ENCODE measurements at places on chromosomes 5 and 9.
A peak's percentile ranks its signal among the peaks of the same experiment; 100 is the strongest.

GRCh38 chr5:94028001-94028400 is 286.6 kb upstream of the POU5F2 start:
- DNase-seq, result no peak

GRCh38 chr5:156411185-156411613 is 84.2 kb downstream of the SGCD start:
- no peak for DNase-seq

GRCh38 chr5:151585970-151586369 is 5.2 kb downstream of the FAT2 start:
- no peak for DNase-seq

- DNase-seq, result no peak
Measured at GRCh38 chr5:4095918-4096630, 500.4 kb downstream of the IRX1 start.

DNA sequence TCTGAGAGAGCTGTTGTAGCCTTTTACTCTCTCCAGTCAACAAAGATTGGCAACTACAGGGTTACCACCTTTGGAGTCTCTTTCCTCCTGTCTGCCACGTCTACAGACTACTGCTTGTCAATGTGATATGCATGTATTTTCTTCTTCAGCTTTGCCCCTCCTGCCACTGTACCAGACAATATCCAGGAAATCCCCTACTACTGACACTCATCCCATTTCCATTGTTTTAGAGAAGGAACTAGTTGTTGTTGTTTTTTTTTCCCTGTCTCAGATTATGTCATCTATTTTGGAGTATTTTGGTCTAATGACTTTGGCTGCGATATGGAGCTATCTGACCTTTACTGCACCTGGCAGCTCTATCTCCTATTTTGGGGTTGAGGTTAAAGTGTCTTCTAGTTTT is 50.1 kb upstream of the MACIR start:
- DNase-seq, result no peak

- no peak for DNase-seq
Measured at GRCh38 chr5:58025809-58026208, 434.1 kb downstream of the PLK2 start.

DNA sequence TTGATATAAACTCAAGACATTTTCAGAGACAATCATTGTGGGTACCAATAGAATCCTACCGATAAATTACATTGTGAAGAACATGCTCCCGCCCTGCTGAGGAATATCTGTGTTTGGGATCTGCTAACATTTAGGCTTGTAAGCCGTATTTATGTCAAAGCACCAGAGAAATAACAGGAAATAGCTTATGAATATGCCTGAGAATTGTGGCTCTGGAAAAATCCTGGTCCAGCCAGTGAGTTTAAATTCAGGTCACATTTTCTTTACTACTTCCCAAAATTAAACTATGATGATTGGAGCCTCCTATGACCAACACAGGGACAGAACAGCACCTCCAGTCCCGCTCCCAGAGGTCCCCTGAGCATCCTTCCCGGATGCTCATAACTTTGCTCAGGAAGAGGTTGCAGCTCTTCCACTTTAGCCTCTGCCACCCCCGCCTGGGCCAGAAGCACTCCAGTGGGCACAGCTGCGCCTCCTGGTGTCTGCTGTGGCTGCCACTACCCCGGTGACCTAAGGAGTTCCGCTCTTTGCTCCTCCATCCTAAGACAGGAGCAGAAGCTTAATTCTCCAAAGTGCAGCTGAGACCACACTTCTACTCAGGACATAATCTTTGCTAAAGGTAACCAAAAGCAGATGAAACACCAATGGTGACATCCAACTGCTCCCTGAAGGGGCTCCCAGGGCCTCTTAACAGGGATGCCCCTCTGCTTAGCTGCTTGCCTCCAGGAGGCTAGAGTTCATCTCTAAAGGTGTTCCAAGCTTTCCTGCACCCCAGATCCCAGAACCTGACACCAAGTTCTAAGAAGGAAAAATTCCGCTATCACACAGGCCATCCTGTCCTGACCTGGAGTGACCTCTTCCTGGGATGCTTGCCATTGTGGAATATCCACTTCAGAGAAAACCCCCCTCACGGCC is 58.8 kb downstream of the SLC1A1 start:
- no peak for DNase-seq

DNA sequence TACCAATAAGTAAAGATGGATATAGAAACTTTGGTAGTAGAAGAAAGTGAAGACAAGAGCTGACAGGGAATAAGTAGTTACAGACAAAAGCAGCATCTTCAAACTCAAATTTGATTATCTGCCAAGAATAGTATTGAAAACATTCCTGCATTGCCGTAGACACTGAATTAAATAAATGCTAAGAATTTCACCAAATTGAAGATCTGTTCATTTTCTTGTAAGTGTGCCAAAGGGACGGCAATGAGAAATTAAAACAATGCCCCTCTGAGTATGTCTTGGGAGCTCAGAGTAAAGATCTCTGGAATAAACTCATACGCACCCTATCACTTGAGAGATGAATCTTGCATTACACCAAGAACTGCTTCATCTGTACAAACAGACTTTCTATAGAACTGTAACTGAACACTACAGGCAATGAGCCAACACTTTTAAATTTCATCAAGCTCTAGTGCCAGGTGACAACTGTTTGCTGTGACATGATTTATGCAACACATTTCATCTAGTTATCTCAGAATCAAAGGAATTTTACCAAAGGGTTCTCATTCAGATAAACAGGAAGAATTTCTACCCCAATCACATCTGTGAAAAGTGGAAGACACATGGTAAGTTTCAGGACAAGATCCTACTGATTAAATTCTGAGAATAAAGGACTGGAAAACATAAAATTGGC is 66.9 kb downstream of the RFX3 start:
- DNase-seq, result no peak

DNA sequence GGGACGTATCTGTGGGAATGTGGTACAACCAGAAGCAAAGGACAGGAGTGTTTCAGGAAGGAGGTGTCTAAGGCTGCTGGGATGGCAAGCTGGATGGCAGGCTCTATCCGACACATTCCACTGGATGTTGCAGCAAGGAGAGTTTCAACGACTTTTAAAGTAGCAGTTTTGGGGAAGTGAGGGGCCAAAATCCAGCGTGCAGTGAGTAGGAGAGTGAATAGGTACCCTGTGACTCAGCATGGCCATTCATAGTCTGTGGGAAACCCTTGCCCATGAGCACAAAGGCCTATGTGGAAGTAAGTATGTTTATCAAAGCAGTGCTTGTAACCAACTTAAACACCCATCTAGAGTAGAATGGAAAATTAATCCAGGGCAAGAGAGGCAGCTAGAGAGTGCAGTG is 664.7 kb downstream of the ACTL7B start:
- DNase-seq, result no peak

- DNase-seq, result no peak
Measured at GRCh38 chr9:16651446-16651964, 219.0 kb downstream of the BNC2 start.

DNA sequence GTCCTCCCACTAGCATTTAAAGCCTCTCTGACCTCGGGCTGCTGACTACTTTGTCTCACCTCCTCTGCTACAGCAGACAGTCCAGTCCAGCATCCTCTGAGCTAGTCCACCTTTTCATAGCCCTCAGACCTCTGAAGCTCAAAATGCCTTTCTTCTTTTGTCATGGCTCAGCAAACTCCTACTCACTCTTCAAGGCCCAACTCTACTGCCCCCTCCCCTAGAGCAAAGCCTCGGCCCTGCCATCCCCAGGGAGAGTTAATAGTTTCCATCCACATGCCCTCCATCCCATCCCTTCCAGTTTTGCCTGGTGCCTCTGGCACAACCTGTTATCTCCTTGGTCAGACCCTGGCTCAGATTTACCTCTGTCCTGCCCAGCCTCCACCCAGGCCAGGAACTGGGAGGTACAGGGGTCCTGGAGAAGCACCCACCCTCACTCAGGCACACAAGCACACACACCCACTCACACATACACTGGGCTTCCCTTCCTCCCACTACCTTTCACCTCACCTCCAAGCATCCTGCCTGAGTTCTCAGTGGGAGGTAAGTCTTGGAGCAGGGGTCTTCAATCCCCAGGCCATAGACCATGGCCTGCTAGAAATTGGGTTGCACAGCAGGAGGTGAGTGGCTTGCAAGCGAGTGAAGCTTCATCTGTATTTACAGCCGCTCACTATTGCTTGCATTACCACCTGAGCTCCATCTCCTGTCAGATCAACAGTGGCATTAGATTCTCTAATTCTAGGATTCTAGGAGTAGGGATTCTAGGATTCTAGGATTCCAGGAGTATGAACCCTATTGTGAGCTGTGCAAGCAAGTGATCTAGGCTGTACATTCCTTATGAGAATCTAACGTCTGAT is 18.1 kb downstream of the PDLIM4 start:
- DNase-seq, result peak; percentile 44

DNA sequence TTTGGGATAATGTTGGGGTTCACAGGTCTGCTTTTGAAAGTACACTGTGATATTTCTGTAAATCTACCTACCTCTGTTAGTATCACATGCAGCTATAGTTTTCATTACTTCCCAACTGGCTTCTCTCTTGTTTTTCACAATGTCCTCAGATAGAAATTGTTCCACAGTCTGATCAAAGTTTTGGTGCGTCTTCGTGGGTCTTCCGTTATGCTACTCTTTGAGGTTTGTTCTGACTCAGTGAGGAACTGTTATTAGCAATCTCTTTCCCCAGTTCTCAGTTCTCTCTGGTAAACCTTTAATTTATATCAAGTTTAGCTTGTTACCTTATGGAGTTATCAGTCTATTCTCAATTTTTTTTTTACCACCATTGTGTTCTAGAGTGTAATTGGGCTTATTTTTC is 2061.2 kb upstream of the CDH9 start:
- DNase-seq, result no peak

- no peak for DNase-seq
Measured at GRCh38 chr5:180586204-180586603, 5.1 kb downstream of the SCGB3A1 start.

DNA sequence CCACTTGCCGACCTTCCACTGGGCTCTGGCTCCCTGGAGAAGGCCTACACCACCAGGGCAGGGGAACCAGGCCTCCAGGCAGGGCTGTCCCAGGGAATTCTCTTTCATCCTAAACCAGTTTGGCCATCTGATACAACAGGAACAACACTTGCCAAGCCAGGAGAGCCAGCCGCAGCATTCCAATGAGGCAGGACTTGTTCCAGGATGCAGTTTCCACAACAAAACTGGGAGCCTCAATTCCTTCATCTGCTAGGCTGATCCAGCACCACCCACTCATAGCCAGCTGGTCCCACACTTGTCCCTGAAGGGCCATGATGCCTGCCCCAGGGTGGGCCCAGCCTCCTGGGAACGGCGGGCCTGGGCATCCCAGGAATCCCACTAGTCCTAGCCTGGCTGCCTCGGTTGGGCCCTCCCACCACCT is 26.0 kb downstream of the BICD2 start:
- DNase-seq, result no peak

DNA sequence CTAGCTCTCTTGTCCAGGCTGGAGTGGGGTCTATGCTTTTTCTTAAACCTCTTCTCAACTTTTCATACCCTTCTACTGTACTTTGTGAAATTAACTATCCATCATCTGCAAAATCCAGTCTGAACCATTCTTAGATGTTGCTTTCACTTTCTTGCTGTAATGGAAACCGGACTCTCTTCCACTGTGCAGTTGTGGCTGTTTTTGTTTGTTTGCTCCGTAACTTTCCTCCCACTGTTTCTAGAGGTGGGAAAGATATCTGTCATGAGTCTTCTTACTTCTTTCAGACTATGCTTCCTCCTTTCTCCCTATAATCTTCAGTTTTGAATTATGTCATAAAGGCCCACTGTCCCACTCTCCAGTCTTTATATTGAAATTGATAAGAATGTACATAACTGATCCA is 6.5 kb downstream of the TNPO1 start:
- no peak for DNase-seq
